ENCODE measurements at places on chromosomes 3 and 15.

- DNase-seq, result no peak
Measured at GRCh38 chr15:75761446-75762356, 49.1 kb upstream of the CSPG4 start.

- peak; percentile 58 for DNase-seq
Measured at GRCh38 chr3:67661089-67661488, 6.7 kb upstream of the SUCLG2 start.

DNA sequence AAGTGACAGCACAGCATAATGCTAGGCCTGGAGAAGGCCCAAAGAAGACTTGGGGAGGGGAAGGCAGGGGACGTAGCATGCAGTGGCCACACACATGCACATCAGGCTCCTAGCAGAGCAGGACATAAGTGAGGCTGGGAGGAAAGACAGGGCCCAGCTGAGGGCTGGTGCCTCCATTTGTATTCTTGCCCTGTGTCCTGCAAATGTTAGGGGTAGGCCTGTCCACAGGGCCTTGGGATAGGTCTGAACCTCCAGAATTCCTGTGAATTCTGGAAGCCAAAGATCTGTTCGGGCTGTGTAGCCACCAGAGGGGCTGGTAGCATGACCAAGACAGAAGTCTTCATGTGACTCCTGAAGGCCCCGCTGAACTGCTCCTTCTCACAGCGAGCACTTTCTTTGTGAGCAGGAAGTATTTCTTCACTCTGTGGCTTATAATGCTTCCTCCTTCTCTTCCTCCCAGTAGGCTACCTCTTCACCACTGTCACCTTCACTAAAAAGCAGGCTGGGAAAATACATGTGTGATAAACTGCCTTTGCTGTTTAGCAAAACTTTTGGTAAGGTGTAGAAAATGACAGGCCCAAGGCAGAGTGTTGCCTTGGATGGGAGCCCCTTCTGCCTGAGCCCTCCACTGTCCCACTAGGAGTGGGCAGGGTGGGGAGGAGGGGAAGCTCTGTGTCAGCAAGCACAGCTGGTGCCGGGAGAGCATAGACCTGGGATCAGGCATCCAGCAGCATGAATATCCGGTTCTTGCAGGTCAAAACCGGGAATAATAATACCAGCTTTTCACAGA is 8.4 kb downstream of the CERS3 start:
- DNase-seq, result no peak

DNA sequence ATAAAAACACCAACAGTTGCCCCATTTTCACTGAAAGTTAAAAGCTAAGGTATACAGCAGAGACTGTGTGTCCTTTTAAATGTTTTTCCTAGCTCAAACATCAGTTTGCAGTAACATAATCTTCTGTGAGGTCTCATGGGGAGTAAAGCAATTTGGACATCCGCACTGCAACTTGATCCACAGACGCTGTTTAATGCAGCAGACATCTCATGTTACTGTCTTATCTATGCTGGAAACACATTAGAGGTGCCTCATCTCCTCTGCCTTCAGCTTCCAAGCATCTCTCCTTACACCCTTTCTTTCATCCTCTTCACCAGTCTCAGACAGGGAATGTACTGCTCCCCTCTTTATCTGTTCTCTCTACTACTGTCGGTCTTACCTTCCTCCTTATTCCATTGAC is 53.7 kb upstream of the ATP11B start:
- DNase-seq, result peak; percentile 89

GRCh38 chr15:52498706-52499105 is 30.0 kb downstream of the MYO5A start:
- DNase-seq, result peak; percentile 30

GRCh38 chr3:135992072-135992471 is 26.5 kb downstream of the PPP2R3A start:
- DNase-seq, result peak; percentile 78

GRCh38 chr3:81378552-81379293 is 382.7 kb downstream of the GBE1 start:
- no peak for DNase-seq

- no peak for DNase-seq
Measured at GRCh38 chr3:29284497-29284896, 3.6 kb downstream of the RBMS3 start.

DNA sequence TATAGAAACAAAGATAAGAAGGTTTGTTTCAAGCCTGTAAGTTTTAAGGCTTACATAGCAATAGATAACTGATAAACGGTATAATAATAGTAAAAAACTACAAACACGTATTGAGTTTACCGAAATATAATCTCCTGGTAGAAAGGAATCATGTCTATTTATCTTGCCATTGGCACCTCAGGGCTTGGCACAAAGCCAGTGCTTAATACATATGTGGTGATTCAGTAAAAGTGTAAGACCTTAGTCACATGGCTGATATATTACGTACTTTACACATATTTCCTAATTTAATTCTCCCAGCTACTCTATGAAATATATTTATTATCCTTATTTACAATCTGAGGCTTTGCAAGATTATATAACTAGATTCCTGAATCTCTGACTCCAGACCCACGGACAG is 32.0 kb upstream of the SLCO3A1 start:
- DNase-seq, result no peak

DNA sequence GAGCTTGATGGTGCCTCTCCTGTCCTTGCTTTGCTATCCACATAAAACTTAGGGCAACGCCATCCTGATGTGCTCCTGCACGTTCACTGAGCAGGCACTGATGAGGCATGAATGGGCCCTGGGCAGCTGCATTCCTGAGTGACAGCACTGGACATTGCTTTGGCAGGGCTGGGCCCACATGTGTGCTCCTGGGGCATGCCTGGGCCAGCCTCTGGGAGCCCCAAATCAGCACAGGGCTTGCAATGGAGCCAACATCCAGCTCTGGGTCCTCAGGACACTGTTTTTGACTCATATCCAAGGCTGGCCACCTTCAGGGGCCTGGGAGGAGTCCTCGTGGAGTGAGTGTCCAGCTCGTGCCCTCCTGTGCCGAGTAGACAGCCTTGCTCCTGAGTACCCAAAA is 5.9 kb upstream of the TKT start:
- DNase-seq, result no peak

DNA sequence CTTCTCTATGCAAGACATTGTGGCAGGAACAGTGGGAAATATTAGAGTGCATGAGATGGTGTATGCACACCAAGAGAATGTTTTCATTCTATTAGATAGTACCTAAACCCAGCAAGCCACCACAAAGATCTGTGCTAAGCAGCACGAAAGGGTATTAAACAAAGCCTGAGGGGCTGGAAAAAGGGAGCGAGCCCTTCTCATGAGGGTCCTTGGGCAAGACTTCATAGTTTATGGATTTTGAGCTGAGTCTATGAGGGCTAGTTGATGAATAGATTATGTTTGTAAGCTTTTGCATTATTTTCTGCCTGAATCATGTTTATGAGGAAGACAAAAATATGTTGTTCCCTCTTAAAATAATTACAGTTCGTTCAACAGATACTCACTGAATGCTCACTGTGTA is 9.4 kb upstream of the ACTC1 start:
- no peak for DNase-seq

- DNase-seq, result peak; percentile 56
Measured at GRCh38 chr15:70491201-70491621, 272.1 kb downstream of the UACA start.

GRCh38 chr3:176951144-176951543 is 246.1 kb downstream of the TBL1XR1 start:
- no peak for DNase-seq

GRCh38 chr15:93042691-93043378 is 46.2 kb downstream of the RGMA start:
- DNase-seq, result no peak

DNA sequence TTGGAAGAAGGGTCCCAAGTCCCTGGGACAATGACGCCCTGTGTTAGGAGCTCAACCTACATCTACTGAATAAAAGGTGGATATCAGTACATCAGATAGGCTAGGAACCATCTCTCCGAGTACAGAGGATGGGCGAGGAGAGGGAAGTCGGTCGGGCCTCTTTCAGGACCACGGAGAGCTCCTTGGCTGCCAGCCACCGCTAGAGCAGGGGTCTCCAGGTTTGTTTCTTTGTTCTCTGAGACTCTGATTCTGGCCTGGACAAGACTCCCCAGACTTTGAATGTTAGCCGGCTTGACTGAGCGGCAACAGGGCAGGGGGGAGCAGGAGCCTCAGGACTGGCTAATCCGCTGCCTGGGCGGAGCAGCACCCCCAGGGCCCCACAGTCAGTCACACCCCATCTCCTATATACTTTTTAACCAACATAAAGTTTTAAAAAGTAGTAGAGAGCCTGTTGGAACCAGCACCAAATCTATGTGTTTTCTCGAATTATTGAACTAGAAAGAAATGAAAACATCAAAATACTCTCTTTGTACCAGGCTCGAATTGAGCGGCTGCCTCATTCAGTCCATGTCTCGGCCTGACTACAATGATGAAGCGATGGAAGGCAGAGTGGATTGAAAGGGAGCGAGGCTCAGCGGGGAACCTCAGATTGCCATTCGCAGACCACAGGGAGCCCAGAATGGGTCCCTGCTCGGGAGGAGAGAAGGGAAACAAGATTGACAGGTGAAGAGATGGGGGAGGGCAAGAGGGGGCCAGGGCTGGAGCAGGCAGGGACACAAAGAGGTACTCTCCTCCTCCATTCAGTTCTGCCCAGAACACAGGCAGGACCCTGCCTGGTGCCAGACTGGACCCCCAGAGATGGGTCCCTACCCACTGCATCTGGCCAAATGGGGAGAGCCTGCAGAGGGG is 131.6 kb downstream of the TPRA1 start:
- peak; percentile 9 for DNase-seq

DNA sequence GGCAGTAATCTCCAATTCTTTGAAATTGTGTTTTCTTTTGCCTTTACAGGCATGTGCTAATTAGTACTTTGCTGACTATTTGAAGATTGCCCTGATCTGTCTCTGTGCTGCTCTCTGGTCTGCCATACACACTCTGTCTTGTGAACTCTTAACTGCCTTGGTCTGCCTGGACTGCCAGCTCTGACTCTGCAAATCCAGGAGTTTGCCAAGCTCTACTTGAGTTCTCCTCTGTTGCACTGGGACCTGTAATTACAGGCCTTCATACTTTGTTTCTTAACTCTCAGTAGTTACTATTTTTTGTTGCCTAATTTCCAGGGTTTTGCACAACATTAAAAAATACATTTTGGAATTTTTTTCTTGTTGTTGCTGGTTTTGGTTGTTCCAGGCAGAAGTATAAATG is 155.0 kb downstream of the RSRC1 start:
- DNase-seq, result no peak

DNA sequence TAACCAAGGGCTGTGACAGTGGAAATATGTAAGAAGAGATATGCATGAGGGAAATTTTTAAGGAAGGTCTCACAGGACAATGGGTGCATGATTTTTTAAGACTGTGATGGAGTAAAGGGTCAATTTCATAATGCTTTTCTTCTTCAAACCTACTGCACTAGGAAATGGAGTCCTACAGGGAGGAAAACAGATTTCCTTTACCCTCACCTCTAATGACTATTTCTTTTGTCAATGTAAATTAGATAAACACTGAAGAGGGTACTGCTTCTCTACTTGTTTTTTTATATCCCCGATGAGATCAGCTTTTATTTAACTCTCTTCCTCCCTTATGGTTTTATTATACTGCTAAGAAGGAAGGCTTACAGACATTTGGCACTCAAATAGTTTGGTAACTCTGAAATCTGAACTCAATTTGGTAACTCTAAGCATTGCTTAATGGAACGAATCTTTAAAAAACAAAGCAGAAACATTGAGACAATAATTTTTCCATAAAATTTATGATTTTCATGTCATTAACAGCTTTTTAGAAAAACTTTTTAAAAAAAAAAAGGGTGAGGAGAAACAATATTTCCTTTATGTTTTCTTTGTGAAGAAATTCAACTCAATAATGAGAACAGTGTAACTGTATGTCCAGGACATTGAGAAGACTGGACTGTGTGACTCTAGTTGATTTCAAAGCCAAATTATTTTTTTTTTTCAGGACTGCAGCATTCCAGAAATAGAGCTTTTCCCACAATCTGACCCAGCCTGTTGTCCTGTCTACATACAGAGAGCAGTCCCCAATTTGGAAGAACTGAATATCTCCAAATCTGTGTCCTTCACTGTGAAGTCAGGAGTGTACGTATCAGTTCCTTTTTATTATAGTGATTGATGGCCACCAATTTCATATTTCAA is 64.4 kb downstream of the CRYBG3 start:
- DNase-seq, result no peak

DNA sequence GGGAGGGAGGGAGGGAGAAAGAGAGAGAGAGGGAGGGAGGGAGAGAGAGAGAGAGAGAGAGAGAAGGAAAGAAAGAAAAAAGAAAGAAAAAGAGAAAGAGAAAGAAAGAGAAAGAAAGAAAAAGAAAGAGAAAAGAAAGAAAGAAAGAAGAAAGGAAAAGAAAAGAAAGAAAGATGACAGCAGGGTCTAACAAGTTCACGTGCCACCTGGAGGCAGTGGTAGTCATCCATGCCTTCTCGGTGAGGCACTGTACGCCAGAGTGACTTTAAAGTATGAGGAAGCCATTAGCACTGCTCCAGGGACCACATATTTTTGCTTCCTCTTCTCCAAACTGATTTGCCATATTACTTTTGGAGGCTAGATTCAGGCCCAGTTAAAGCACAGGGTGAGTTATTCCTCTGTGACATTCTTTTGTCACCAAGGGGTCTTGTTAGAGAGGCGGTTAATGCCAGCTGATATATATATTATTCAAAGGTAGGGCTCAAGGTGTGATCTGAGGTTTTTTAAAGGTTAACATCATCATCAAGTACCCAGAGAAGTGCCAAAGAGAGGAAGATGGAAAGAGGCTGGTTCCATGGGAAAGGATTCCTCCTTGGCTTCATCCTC is at the start of gene HTR3D:
Gene HTR3D (plus strand): TSS at position 556 of the 606 bp plus-strand sequence. CDS start 0 bp downstream, at position 556.
- DNase-seq, result no peak

DNA sequence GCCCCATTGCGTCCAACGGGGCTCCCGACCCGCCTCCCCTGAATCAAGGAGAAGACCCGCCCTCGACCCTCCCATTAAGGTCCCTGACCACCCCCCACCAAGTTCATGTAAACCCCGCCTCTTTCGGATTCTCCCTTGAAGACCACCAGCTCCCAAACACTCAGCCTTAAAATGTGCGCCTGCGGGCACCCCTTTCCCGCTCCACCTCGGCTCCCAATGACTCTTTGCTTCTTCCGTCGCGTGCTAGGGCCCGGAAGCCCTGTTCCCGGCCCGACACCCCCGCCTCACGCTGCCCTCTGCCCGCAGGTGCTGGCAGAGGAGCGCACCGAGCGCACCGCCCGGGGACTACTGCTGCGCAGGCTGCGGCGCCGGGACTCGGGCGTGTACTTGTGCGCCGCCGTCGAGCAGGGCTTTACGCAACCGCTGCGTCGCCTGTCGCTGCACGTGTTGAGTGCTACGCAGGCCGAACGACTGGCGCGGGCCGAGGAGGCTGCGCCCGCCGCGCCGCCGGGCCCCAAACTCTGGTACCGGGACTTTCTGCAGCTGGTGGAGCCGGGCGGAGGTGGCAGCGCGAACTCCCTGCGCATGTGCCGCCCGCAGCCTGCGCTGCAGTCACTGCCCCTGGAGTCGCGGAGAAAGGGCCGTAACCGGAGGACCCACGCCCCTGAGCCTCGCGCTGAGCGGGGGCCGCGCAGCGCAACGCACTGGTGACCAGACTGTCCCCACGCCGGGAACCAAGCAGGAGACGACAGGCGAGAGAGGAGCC is 2.7 kb upstream of the LSMEM2 start:
- no peak for DNase-seq

- DNase-seq, result peak; percentile 65
Measured at GRCh38 chr15:42084465-42085235, 9.7 kb downstream of the PLA2G4D start.

- no peak for DNase-seq
Measured at GRCh38 chr3:116067326-116067725, 378.0 kb downstream of the LSAMP start.

Measured in choroid plexus epithelial cell (primary cell).